Activated naive CD8-positive, alpha-beta T cell treated with anti-CD3 and anti-CD28 coated beads for 36 hours (primary cell): ENCODE measurements at places on chromosomes 16 and 17.

DNA sequence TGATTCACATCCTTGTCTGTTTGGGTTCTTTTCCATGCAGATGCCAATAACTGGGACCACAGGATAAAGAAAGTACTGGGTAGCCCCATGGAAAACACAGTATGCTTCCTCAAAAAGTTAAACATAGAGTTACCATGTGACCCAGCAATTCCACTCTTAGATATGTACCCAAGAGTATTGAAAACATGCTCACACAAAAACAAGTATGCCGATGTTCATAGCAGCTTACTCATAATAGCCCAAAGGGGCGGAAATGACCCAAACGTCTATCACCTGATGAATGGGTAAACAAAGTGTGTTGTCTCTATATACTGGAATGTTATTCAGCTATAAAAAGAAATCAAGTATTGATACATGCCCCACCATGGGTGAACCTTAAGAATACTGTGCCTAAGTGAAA is 55.4 kb downstream of the CYB5B start:
- no peak for DNase-seq

- no peak for DNase-seq
Measured at GRCh38 chr17:45703806-45704205, 80.3 kb upstream of the CRHR1 start.

DNA sequence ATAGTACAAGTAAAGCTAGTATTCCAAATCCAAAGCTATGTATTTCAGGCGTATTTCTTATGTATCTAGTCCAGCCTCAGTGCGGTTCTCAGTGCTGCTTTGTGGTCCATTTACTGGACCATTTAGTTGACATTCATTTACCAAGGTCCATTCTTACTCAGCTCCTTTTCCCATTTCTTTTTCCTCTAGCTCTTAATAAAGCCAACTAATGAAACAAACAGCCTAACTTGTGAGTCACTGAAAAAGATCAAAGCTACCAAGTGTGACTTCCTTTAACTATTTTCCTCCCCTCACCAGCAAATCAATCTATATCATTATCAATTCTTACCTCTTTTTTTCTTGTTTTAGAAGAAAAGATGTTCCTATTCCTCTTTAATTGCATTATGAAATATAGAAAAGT is 64.0 kb downstream of the CYB561 start:
- DNase-seq: no peak

DNA sequence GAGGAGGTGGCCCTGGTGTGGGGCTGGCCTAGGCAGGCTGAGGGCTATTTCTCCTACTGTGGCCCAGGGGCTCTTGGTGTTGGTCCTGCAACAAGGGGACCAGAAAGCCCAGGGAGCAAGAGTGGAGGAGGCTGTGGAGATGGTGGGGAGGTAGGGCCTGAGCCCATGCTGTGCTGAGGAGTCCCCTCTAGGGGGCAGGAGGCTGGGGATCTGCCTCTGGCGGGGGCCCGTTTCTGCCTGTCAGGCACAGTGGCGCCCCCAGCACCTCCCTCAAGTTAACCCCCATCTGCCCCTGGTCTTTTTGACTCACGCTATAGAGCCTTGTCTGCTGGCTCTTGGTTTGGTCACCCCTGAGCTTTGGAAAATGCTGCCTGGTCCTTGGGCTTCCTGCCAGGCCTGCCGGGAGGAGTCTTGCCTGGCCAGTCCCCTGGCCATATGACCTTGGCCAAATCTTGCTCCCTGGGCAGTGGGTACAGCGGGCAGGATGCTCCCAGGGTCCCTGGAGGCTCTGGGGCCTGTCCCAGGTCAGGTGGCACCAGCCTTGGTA is 5.9 kb downstream of the BAIAP2 start:
- peak; percentile 50 for DNase-seq

GRCh38 chr17:21530311-21530710 is 154.2 kb downstream of the KCNJ12 start:
- DNase-seq: no peak

DNA sequence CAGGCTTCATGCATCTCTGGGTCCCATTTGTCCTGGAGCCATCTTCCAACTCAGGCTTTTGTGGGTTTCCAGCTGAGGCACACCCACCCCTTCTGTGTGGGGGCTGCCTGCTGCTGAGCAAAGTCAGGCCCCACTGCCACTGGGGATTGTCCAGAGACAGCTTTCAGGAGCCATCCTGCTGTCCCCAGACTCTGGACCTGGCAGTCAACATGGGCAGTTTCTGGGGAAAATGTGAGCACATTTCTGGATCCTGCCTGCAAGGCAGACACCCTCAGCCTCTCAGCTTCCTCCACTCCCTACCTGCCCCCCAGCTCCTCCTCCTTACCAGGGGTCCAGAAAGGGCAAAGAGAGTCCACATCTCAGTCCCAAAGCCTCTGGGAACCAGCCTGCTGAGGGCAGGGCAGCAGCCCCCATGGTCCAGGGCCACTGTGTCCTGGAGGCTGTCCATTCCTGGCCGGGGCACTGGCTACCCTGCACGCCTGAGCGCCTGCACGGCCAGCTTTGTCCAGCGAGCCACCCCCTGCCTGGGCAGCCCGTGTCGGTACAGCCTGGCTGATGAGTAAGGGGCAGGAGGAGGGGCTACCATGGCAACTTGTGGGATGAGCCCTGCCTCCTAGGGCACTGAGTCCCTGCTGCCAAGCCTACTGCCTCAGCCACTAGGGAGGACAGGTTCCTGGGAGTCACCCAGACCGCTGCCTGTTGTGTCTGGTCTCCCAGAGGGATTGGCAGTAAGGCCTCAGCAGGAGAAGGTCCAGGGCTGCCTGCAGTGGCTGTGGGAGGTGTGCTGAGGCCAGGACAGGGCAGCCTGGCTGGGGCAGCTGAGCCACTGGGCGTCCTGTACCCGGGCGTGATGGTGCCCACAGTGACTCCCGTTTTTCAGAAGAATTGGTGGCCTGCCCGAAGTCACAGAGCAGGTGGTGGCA is at the start of gene SLC47A2:
Gene SLC47A2 (minus strand): TSS at position 477 of the 923 bp plus-strand sequence. CDS start 29 bp downstream, at position 448.
- DNase-seq: no peak

DNA sequence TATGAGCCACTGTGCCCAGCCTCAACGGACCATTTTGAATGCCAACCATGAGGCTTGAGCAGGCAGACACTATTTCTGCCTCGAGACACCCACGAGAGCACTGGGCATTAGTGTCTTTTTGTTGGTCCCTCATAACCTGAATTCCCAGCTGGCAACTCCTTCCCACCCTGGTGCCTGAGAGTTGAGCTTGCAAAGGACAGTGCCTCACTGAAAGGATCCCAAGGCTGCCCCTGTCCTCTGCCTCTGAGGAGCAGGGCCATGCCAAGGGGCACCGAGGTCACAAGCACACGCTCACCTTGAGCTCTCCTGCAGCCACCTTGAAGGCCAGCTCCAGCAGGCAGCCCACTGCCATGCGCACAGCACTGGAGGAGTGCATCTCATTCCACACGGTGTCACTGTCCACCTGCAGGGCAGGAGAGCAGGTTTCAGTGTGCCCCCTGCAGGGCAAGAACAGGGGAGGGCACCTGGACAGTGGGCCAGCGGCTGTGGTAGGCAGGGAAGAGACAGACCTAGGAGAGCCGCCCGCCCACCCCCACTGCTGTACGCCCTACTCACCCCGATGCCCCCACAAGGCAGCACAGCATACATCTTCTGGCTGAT is 12.8 kb downstream of the G6PC3 start:
- no peak for DNase-seq

- DNase-seq: no peak
Measured at GRCh38 chr17:19610311-19610710, 38.2 kb upstream of the ALDH3A2 start.

GRCh38 chr17:81246343-81246670 is 7.2 kb downstream of the NDUFAF8 start:
- no peak for DNase-seq

DNA sequence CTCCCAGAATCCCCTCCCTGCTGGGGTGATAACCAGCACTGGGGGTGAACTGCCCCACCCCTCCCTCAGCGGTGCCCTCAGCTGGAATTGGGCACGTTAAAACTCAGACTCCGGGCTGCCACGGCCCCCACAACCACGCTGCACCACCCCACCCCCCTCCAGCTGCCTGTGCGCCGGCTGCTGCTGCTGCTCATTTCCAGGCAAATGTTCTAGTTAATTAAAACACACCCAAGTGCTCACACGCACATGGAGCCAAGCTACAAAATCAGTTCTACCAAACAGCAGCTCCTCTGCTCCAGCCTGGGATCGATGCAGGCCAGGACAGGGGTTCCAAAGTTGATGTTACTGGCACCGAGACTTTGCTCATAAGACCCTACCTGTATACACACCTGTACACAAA is 180.5 kb downstream of the ZNF423 start:
- no peak for DNase-seq

DNA sequence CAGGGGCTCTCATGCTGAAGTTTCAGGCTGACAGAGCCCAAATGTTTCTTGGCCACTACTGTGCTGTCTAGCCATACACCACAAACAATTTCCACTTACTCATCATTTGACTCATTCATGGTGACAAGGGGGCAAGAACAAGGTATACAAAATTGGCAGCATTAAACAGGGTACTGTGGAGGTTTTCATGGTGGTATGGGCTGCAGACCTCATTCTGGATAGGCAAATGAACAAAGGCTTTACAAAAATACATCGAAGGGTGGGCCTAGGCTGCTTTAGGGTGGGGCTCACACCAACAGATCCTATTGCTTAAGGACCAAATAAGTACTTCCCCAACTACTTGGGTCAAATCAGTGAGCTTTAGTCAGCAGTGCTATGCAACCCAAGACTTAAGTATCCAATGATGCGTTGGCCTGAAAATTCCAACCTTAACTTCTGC is 53.0 kb downstream of the N4BP1 start:
- peak; percentile 46 for DNase-seq

GRCh38 chr17:49472527-49472926 is 22.6 kb upstream of the NGFR start:
- DNase-seq: no peak

GRCh38 chr17:36931697-36932382 is 5.4 kb upstream of the LHX1 start:
- DNase-seq: no peak
